ENCODE measurements at places on chromosomes 13 and 19. TPM values are rescaled to one million over a fixed set of nuclear protein-coding genes. Genes with fewer than 3 reads are reported as not detected.

- H3K4me1 ChIP-seq, result peaks cover 8% of the 10 kb centered on the region
- DNase-seq, result no peak
- no peak overlapping the region for H3K27ac ChIP-seq
- no peaks in the 10 kb centered on the region for H3K27me3 ChIP-seq
- H3K36me3 ChIP-seq, result no peaks in the 10 kb centered on the region
Observed at GRCh38 chr13:24226762-24227161, 66.2 kb downstream of the SPATA13 start.

DNA sequence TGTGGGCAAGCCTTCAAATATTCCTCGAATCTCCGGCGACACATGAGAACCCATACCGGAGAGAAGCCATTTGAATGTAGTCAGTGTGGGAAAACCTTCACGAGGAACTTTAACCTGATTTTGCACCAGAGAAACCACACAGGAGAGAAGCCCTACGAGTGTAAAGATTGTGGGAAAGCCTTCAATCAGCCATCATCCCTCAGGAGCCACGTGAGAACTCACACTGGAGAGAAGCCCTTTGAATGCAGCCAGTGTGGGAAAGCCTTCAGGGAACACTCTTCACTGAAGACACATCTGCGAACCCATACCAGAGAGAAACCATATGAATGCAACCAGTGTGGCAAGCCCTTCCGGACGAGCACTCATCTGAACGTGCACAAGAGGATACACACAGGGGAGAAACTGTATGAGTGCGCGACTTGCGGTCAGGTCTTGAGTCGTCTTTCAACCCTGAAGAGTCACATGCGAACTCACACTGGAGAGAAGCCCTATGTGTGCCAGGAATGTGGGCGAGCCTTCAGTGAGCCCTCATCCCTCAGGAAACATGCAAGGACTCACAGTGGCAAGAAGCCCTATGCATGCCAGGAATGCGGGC is 28.8 kb downstream of the ZNF333 start:
- H3K36me3 ChIP-seq, result peaks cover 18% of the 10 kb centered on the region
- no peak overlapping the region for H3K27ac ChIP-seq
- no peaks in the 10 kb centered on the region for H3K4me1 ChIP-seq
- no peak for DNase-seq
- peak overlapping the region; percentile 42 for H3K4me3 ChIP-seq

DNA sequence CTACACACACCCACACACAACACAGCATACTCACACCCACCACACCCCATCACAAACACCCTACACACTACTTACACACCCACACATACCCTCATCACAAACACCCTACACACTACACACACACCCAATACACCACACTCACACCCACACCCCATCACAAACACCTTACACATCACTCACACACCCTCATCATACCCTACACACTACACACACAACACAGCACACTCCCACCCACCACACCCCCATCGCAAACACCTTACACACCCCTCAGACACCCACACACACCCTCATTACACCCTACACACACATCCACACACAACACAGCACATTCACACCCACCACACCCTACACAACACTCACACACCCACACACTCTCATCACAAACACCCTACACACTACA is 15.8 kb downstream of the PEPD start:
- H3K4me3 ChIP-seq, result no peak overlapping the region
- H3K27ac ChIP-seq, result no peak overlapping the region
- DNase-seq, result no peak
- H3K27me3 ChIP-seq, result no peaks in the 10 kb centered on the region
- H3K4me1 ChIP-seq, result no peaks in the 10 kb centered on the region
- H3K36me3 ChIP-seq, result peaks cover 16% of the 10 kb centered on the region

DNA sequence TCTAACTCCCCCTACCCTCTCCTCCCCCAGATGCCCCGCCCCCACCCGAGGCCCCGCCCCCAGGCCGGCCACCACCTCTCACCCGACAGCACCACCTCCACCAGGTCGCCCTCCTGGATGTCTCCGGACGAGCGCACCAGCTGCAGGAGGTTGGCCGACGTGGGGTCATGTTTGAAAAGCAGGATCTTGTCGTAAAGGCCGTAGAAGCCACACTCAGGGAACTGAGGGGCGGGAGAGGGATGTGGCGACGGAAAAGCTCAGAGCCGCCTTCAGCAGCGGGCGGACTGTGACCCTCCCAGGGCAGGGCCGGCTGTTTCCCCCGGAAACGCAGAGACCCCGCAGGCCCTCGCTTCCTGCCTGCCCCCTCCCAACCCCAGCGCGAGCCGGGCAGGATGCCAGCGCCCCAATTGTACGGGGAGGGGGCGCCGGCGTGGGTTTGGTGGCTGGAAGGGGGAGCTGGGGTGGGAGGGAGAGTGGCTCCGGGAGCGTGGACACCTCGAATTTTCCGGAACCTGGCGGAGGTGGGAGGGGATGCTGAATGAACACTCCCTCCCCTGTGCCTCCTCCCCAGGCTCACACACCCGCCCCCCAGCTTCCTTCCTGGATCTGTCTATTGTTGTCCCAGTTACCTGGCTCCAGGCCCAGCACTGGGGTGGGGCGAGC is 3.0 kb downstream of the PRKD2 start:
- peak overlapping the region; percentile 32 for H3K4me3 ChIP-seq
- H3K4me1 ChIP-seq, result peaks cover 25% of the 10 kb centered on the region
- peak; percentile 55 for DNase-seq

DNA sequence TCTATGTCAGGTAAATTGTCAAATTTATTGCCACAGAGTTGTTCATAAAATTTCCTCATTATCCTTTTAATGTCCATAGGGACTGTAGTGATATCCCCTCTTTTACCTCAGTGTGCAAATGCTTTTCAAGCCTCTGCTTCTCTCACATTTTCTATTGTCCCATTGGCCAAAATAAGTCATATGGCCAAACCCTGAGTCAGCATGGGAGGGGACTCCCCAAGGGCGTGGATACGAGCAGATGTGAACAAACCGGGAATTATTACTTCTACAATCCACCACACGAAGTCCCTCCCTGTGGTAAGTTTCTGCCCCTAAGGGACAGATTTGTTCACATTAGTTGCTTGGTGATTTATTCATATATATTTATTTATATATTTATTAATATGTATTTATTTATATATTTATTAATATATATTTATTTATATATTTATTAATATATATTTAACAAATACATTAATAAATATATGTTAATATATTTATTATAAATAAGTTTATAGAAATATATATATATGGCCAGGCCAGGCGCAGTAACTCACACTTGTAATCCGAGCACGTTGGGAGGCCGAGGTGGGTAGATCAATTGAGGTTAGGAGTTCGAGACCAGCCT is 20.1 kb upstream of the CAMSAP3 start:
- H3K36me3 ChIP-seq, result no peaks in the 10 kb centered on the region
- no peak overlapping the region for H3K4me3 ChIP-seq
- no peak overlapping the region for H3K27ac ChIP-seq
- H3K4me1 ChIP-seq, result no peaks in the 10 kb centered on the region
- no peaks in the 10 kb centered on the region for H3K27me3 ChIP-seq

DNA sequence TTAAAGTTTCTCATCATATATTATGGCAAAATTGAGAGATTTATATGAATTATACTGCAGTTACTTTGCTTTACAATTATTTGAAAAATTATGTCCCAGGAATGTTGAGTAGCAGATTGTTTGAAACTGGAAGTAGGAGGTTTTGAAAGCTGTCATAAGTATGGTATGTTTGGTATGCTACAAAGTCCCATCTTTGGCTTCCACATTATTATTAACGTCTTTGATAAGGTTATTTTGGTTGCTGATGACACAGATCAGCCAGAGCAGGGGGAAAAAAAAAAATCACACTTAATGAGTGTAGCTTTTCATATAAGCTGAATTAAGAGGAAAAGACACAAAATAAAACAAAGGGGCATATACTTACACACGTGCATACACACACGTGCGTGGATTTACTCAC is 130.1 kb downstream of the SLITRK1 start:
- no peak for DNase-seq
- no peaks in the 10 kb centered on the region for H3K4me1 ChIP-seq
- H3K27me3 ChIP-seq, result no peaks in the 10 kb centered on the region

- no peak overlapping the region for H3K4me3 ChIP-seq
- H3K27ac ChIP-seq, result no peak overlapping the region
- no peaks in the 10 kb centered on the region for H3K27me3 ChIP-seq
- H3K4me1 ChIP-seq, result peaks cover 50% of the 10 kb centered on the region
- peaks cover 43% of the 10 kb centered on the region for H3K36me3 ChIP-seq
Observed at GRCh38 chr19:16385821-16386220, 61.2 kb downstream of the KLF2 start.

DNA sequence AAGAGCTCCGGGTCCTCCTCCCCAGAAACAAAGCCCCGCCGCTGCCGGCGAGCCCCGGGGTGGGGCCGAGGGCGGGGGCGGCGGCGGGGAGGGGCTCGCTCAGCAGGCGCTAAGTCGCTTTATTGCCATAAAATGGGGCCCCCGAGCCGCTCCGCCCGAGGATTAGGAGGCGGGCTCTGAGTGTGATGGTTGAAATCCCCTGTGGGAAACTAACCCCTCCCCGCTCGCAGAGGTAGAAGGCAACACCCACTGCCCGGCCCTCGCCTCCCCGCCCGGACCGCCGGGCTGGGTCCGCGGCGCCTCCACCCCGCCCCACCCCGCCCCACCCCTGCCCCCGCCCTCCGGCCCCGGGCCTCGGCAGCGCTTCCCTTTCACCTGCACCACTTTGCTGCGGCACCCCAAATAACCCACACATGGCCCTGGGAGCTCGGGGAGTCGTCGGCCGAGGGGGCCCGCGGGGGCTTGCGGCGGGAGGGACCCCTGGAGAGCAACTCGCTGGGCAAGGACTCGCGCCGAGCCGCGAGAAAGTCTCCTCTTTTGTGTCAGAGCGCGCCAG is at the start of gene KLF12:
Gene KLF12 (minus strand): TSS at position 184 of the 556 bp plus-strand sequence.
- no peaks in the 10 kb centered on the region for H3K27me3 ChIP-seq
- peaks cover 19% of the 10 kb centered on the region for H3K4me1 ChIP-seq
- H3K36me3 ChIP-seq, result no peaks in the 10 kb centered on the region
- H3K4me3 ChIP-seq, result peak within 1 kb of the TSS; percentile 95
- peak within 1 kb of the TSS; percentile 96 for H3K27ac ChIP-seq
- peak; percentile 90 for DNase-seq

DNA sequence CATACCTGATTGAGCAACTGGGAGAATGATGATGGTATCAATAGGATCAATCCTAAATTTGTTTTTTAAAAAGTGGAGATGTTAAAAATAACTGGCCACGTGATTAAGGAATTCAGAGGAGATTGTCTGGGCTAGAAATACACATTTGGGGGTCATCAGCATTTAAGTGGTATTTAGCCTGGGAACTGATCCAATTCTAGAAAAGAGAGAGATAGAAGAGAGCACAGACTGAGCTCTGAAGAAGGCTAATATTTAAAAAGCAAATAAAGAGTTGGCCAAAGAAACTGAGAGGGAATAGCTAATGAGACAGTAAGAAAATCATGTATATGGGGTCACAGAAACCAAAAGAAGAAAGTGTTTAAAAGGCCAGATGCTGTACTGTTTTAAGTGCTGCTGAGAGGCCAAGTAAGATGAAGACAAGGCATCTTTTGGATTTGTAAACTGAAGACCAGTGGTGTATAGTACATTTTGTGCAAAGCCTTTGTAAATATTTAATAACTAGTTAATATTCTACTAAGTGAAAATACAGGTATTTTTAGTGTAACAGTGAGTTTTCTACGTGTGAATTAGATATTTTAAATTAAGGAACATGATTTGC is 40.2 kb downstream of the UBL3 start:
- no peak for DNase-seq
- H3K4me3 ChIP-seq, result no peak overlapping the region
- no peaks in the 10 kb centered on the region for H3K4me1 ChIP-seq
- H3K27ac ChIP-seq, result no peak overlapping the region
- no peaks in the 10 kb centered on the region for H3K36me3 ChIP-seq
- H3K27me3 ChIP-seq, result no peaks in the 10 kb centered on the region

DNA sequence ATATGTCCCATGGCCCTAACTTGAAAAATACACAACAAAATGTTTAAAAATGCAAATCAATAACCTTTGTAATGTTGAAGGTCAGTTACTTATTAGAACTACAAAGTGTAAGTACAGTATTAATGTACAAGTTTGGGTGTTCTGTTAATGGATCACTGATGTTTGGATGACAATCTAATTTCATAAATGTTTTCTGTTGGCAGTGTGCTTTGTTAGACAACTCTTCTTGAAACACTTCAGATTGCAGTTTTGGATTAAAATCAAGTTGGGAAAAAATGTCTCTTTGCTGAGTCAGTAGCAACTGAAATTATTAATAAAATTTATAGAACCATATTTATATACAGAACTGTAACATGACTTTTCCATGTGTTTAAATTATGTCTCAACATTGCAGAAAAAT is 1063.5 kb upstream of the PCDH9 start:
- no peaks in the 10 kb centered on the region for H3K4me1 ChIP-seq
- no peak for DNase-seq
- H3K4me3 ChIP-seq, result no peak overlapping the region
- no peak overlapping the region for H3K27ac ChIP-seq
- no peaks in the 10 kb centered on the region for H3K36me3 ChIP-seq
- H3K27me3 ChIP-seq, result no peaks in the 10 kb centered on the region

Gene IGFL3
- total RNA-seq, result not detected

Gene CYP4F11
- total RNA-seq, result not detected

Gene F10
- total RNA-seq, result not detected
